ENCODE measurements at places on chromosomes 6 and 20.
A peak's percentile ranks its signal among the peaks of the same experiment; 100 is the strongest.

DNA sequence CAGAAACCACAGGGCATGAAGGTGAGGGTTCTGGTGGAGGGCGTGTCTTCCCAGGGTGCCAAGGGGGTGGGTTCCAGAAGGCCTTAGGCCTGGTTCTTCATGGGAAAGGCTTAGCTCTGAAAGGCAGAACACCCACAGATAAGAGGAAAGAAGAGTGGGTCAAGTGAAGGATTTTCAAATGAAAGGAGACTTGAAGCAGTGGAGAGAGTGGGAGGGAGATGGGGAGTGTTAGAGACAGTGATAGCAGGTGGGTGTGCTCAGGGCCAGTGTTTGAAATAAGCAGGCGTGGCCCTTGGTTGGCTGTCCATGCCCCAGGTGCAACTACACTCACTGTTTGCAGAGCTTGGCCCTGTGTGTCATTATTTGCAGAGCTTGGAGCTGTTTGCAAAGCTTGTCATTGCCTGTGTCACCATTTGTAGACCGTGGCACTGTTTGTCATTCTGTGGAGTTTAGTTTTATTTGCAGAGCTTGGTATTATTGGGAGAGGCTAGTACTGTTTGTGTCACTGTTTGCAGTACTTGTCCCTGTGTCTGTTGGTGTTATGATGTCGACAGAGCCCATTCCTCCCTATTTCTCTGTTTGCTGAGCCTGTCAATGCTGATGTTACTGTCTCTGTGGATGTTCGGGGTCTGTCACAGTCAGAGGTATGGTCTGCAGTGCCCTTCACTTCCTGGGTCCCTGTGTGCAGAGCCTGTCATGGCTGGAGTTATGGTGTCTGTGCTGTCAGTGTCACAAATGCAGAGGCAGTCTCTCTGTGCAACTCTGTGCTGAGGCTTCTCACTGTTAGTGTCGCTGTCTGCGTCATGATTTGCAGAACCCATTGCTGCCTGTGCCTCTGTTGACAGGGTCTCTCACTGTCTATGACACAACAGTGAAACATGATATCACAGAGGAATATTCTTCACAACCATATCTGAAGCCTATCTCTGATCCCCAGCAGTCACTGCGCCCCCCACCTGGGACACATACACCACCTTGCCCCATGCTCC lies 127.7 kb upstream of the LRFN2 start:
- no peak for DNase-seq

DNA sequence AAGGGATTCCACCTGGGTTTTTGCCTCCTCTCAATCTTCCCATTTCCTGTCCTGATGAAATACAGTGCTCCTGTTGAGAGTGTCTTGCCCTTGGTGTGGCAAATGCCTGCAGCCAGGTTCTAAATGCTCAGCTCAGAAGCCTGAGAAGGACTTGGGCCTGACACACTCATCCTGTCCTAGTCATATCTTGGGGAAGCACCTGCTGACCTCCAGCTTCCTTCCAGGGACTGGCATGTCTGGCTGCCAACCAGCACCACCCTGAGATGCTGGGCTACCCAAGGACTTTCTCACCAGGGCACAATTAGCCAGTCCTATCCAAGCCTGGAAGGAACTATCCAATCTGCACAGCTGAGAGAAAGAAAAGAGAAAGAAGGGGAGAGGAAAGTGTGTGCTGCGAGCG lies 43.4 kb downstream of the LRFN2 start:
- no peak for DNase-seq

DNA sequence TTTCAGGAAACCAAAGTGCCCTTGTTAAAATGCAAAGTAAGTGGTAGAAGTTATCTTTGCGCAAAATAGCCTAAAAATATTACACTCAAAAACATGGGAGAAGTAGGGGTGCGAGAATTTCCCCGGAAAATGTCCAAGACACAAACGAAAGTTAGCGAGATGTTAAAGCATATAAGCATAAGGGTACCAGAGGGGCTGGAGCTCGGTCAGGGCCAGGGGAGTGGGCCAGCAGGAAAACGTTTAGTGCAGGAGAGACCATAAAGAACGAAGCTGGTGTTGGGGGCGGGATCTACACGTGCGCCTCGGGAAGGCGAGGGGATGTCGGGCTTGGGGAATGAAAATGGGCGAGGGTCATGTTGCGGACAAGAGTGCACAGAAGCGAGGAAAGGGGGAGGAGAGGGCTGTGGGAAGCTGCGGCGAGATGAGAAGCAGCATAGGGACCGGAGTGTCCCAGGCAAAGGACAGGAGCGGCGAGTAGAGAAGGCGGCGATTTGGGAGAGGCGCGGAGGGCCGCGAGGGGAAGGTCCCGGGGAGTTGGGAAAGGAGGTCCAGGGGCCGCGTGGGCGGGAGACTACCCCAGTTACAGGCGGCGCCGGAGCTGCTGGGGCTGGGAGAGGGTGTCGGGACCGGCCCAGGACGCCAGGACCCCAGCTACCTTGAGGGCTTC lies 600 bp downstream of the XPO5 start:
- DNase-seq = no peak

DNA sequence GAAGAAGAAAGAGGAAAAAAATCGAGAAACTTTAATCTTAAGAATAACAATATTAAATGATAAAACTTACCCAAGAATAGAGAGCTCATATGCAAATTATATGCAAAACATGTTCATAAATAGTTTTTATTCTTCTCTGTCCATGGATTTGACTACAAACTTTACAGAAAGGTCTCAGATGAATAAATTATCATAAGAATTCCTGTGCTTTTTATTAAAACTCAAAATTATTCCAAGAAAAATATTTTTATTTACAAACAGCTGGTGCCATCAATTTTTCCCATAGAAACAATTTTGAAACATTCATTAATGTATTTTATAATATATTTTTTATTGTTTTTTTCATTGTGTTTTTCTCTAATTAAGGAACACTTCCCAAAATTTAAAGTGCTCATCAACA lies 12.1 kb downstream of the MYB start:
- no peak for DNase-seq

- no peak for DNase-seq
Measured at GRCh38 chr6:126380072-126380583, 40.2 kb downstream of the CENPW start.

DNA sequence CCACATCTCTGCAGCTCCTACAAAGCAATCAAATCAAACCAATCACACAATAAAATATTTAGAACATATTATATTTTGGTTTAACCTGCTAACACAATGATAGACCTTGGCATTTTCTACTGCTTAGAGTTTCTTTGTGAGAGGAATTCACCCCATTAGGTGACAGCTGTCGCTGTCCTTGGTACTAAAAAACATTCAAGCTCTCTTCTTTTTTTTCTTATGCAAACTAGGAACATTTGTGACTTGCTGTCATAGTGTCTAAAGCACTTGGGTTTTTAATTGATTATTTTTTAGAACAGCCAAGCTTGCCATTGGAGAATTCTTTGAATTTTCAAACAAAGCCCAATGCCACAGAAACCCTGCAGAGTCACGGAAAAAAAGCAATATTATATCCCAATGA lies 46.4 kb downstream of the CNR1 start:
- no peak for DNase-seq

DNA sequence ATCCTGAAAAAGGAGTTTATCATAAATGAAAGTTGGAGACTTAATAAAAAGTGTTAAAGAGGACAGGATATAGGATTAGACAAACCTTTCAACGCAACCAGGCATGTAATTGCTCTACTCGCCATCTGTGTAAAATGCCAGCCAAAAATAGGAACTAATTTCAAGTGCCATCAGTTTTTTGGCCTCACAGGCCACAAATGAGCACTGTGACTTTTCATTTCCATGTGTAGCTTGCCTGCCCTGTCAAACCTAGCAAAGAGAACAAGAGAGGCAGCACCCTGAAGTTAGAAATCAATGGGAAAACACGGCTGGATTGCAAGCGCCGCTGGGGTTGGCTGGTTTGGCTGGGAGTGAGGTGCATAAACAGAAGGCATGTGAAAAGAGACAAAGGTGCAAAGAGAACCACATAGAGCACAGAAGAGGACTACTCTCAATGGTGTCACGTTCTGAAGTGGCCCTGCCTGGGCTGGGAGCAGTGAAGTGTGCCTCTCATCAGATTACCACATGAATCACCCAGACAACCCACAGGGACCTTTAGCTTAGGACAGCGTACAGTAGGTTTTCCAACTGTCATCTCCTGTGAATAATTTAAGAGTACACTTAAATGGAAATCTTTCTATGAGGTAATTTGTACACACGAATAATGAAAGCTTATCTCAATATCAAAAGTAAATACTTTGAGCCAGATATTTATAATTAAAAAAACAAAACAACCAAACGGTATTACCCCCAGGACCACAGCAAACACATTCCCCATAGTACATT lies 78.0 kb upstream of the NHSL1 start:
- DNase-seq = peak; percentile 82

DNA sequence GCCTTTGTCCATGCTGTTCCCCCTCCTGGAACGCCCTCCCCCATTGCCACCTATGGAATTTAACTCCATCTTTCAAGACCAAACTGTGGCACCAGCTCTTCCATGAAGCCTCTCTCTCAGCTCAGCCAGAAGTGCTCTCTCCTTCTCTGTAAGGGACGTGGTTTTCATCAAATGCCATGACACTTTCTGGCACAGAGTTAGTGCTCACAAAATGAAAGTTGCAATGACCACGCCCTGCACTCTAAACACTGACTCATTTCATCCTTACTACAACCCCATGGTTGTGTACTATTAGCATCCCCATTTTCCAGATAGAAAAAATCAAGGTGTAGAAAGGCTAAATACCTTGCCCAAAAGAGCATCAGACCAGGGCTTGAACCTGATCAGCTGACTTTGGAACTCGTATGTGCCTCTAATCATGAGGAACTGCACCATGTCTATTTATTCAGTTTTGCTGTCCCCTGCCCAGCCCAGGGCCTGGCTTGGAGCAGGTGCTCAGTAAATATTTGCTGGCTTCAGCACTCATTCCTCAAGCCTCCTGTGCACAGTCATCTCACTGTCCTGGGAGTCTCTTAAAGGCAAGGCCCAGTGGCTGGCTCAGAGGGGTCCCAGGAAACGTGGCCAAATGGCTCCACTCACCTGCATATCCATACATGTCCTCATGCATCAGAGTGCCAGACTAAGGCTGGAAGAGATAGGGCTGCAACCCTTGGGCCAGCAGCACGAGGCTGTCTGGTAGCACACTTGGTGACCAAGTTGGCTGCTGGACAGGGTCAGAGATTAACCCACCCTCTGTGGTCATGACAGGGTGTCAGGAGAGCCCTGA lies 77.9 kb downstream of the MRPL14 start:
- DNase-seq = no peak

GRCh38 chr20:3311623-3312022 lies 72.6 kb upstream of the SLC4A11 start:
- no peak for DNase-seq

DNA sequence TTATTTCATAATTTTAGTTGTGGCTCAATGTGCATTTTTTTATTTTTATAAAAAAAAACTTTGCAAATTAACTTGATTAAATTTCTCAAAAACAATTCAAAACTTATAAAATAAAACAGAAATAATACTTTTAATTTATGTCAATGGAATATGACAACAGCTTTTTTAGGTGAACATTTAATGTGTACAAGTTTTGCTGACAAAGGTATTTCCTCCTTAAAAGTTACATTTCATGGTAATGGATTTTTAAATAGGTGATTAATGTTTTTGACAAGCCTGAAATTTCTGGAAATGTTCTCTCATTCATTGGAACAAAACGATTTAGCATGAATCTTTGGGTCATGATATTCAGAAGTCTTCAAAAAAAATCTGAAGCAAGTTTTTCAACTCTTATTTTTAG lies 1160.0 kb downstream of the HACE1 start:
- no peak for DNase-seq

DNA sequence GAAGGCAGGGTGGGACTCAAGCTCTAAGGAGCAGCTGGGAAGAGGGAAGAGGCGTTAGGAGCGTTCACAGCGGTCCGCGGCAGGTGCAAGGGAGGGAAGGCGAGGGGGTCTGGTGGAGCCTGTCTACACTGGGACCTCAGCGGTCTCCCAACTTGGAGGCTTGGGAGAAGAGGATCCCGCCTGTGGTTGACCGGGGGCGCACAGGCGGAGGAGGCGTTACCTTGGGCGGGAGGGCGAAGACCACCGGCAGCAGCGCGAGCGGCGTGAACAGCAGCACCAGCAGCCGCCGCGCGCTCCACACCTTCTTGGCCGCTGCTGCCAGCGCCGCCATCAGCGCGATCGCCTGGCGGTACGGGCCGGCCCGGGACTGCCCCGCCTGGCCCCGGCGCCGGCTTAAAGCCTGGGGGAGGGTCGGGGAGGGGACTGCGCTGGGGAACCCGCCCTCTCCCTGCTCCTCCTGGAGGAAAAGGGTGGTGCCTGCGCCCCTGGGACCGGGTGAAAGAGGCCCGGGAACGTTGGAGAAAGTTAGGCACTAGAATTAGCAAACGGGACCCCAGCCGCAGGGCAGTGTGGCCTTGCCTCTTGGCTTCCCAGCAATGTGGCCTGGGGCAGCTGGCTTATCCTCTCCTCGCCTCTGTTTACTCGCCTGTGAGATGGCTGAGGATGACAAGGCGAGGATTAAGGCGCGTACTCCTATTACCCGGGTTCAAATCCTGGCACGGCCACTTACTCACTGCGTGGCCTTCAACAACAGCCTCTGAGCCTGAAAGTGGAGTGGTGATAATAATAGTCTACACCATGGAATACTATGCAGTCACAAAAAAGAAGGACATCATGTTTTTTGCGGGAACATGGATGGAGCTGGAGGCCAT lies at the start of gene SLC13A3:
TSS of gene SLC13A3 (minus strand) at position 369 of the 872 bp plus-strand sequence. CDS start at position 331, 38 bp downstream.
- DNase-seq = no peak

DNA sequence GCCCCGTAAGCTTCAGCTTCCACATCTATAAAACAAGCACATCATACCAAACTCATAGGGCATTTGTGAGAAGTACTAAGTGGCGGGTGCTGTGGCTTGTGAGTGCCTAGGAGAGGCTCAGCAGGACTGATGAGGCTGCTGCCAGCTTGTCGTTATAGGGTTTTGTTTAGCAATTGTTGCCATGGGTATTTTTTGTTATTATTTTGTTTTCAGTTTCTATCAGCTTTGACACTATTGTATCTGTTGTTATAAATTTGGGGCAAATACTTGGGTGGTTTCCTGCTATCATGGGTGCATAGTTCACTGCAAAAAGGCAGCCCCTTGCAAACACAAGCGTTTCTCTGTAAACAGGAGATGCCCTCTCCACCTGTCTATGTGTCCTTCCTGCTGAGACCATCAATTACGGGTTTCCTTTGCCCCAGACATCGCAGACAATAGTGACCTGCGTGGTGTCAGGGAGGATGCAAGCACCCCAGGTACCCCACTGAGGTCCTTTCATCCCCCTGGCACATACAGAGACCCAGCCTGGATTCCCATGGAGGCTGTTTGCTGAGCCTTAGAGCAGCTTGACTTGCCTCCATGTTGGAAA lies 3.1 kb upstream of the CCDC167 start:
- no peak for DNase-seq
